ENCODE measurements at places on chromosomes 1 and 21.

GRCh38 chr1:206540044-206540780, 32.9 kb downstream of the RASSF5 start:
- no peak for DNase-seq

GRCh38 chr1:50265790-50266314, 157.1 kb downstream of the ELAVL4 start:
- DNase-seq = peak; percentile 8

DNA sequence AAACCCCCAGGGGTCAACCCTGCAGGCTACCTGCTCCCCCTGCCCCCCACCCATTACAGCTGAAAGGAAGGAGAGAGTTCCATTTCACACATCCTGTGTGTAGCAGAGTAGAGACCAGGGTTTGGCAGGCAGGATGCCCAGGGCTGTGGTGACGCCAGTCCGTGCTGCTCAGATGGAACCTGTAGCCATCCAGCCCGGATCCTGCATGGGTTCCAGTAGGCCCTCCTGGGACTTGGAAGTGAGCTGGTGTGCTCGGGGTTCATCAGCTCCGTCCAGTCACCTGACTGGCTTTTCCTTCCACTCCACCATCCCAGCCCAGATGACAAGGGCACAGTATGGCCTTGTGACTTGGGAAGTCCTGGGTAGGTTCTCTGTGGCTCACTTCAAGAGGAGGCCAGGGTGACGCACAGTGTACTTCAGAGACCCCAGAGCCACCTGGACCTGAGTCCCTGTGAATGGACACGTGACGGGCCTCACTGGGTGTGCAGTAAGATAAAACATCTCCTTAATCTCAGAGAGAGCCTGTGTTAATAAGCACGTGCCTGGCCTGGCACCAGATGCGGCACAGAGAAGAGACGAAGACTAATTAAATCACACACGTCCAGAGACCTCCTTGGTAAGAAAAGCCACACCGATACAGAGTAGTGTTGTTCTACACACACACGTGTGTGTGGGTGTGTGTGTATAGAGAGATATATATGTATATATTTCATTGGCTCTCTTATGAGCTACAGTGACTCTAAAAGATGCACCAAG, 16.0 kb downstream of the ITPKB start:
- DNase-seq = no peak

DNA sequence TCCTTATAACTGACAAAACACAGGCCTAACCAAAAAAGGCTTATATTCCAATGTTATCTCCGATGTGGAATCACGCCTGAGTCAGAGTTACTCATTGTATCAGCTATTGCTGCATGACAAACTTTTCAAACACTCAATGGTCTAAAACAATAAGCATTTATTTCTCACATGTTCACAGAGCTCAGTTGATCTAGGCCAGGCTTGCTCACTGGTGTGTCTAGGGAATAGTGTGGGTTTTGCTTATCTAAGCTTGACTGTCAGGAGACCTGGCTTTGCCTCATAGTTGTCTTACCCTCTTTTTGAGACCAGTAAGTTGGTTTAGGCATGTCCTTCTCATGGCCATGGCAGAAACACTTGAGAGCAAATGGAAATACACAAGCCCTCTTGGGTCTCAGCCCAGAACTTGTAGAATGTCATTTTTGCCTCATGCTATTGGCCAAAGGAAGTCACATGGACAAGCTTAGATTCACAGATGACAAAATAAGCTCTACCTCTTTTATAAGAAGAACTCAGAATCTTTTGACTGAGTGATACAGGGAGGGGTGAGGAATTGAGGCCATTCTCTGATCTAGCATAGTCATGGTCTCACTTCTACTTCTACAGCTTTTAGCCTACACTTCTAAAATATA, 130.8 kb downstream of the HMCN1 start:
- DNase-seq = no peak

- DNase-seq = peak; percentile 5
Observed at GRCh38 chr1:212916481-212917133, 33.7 kb upstream of the VASH2 start.

GRCh38 chr21:46304955-46305354, 18.7 kb downstream of the C21orf58 start:
- DNase-seq = no peak

GRCh38 chr1:227887697-227888403, 59.9 kb downstream of the WNT9A start:
- no peak for DNase-seq

- DNase-seq = no peak
Observed at GRCh38 chr1:76075877-76076276, 1.3 kb downstream of the ST6GALNAC3 start.

GRCh38 chr1:101854271-101854670, 142.5 kb downstream of the OLFM3 start:
- DNase-seq = no peak

GRCh38 chr21:42746240-42746592, 92.8 kb downstream of the PDE9A start:
- peak; percentile 18 for DNase-seq

GRCh38 chr1:91643431-91643830, 142.8 kb downstream of the CDC7 start:
- DNase-seq = no peak

DNA sequence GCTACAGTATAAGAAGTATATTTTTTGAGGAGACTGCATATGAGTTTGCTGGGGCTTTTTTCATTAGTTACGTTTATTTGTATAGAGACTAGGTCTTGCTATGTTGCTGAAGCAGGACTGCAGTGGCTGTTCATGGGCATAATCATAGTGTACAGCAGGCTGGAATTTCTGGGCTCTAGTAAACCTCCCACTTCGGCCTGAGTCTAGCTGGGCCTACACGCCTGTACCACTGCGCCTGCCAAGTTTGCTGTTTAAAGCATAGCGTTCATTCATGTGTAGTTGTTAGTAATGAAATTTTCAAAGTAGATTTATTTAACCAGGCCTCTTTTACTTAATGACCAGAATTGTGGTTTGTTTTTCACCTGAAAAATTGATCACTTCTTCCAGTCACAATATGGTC, 33.8 kb downstream of the HS2ST1 start:
- no peak for DNase-seq

- DNase-seq = no peak
Observed at GRCh38 chr1:58621391-58621790, 44.3 kb upstream of the TACSTD2 start.

GRCh38 chr21:37060296-37060695, 12.6 kb downstream of the PIGP start:
- no peak for DNase-seq

DNA sequence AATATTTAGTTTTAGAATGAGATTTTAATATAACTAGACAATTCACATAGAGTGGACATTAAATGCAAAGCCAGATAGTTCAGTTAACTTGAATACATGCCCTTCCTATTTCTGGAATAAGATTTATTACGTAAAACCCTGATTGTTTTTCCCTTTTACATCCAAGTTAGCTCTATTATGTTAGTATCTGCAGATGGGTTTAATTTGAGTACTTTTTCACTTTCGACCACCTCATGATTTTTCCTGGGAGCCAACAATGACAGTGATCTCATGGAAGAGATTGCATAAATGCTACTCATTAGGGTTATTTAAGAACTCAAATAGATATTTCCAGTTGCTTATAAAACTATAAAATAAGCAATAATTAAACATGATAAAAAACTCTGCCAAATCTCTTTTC, 199.4 kb upstream of the PTGFR start:
- no peak for DNase-seq

DNA sequence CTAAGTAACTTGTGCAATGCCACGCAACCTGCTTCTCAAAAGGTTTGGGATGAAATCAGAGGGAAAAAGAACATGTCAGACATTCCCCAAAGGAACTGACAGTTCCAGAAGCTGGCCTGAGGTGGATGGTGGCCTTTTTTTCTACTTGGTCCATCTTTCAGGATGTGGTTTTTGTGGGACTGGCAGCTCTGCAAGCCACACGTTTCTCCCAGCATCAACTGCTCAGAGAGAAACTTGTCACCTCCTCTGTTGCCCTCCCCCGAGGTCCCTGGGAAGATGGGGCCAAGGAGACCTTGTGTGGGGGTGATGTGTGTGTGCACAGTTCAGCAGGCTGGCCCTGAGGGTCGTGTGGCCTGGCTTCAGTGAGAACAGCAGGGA, 2.5 kb upstream of the DHRS3 start:
- no peak for DNase-seq

GRCh38 chr1:17673329-17674072, 81.6 kb upstream of the ACTL8 start:
- DNase-seq = no peak

DNA sequence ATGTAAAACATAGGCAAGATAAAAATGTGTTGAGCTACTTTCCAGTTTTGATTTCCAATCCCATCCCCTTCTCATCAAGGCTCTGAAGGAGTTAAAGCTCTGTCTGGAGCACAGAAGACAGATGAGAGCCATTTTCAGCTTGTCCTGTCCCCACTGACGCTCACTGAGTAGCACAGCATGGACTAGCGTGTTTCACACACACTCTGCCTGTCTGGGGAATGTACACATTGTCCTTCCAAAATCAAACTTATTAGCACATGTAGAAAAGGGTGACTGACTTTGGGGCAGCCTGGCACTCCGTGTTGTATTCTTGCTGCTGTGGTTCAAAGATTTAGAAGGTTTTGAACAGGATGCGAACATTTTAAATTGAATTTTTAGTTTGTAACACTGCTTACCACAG, 139.2 kb downstream of the NEK7 start:
- DNase-seq = no peak

- DNase-seq = no peak
Observed at GRCh38 chr1:74464037-74464436, 48.4 kb downstream of the LRRC53 start.

- DNase-seq = no peak
Observed at GRCh38 chr1:226076378-226076777, 13.9 kb downstream of the H3-3A start.

DNA sequence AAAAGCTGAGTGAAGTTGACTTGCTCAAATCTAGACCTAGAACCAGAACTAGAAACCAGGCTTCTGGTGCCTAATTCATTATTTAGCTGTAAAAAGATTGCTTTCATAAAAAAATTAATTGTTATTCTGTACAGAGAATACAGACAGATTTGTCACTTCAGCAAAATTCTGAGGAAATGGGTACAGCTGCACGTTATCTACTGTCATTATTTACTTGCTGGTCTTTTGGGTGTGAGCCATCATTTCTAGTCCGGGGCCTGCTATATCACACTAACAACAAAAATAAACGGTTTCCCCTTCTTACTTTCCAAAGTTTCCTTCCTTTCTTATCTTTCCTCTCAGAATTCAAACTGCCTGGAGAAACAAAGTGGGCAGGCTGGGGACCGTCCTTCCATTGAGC, 68.3 kb downstream of the PTGER3 start:
- no peak for DNase-seq

DNA sequence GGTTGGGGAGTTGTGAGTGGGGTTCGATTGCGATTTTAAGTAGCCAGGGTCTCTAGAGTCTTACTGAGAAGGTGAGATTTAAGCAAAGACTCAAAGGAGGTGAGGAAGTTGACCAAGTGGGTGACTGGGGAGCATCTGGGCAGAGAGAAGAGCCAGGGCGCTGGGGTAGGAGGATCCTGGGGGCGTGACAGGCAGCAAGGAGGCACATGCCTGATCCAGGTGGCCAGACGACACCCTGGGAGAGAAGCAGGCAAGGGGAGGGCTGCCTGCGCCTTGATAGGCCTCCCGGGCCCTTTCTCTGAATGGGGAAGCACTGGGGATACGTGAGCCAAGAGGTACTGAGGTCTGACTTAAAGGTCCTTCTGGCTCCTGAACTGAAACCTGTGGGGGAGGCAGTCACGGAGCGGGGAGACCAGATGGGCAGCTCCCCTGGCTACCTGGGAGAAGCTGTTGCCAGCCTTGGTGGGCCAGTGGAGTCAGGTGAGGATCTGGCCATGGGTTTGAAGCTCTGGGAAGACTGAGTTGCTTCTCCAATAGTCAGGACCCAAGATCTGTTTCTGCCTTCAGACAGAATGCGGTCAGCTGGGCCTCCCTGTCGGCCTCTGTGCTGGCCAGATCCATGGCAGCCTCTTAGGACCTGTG, 5.4 kb downstream of the ZBTB48 start:
- no peak for DNase-seq

DNA sequence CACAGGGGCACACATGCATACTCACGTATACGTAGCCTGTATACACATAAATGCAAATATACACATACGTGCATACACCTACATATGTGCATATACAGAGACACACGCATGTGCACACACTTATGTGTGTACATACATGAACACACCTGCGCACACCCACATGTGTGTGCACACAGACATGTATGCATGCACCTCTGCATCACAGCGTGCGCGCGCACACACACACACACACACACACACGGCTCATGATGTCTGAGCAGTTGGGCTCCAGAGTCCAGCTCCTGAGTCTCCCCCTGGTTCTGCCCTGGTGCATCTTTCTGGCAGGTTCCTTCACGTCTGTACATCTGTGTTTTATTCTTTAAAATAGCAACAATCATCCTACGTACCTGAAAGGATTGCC, 600.5 kb downstream of the NPHP4 start:
- no peak for DNase-seq

DNA sequence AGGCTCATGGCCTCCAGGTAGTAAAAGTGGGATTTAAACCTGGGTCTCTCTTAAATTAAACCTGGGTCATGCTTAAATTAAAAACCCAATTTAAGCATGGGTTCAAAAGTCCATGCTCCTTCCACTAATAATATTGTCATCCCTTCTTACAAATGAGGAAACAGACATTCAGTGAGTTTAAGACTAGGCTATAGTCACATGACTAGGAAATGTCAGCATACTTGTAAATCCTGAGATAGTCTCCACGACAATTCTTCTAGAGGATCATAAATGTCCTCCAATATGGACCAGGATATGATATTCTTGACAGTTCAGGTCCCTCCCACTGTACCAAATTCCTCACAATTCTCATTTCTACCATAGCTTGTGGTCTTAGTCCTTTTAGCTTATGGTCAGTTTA, 10.5 kb upstream of the IGFN1 start:
- DNase-seq = no peak

DNA sequence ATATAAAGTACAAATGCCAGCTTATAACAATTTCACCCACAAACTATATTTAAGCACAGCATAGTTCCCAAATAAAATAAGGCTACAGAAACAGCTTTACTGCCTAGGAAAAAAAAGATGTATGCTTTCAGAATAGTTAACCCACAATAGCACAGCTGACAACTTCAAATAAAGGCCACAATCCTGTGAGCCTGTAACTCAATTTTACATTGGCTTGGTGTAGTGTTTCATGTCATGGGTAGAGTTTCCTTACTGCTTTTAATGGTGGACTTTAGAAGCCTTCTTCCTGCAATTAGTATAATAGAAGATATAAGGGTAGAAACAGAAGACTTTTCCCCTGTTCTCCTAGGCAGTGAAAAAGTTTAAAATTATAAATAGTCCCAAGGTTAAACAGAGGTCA, 44.3 kb upstream of the ZC3H11B start:
- DNase-seq = no peak

All from CD4-positive, alpha-beta T cell treated with Interferon alpha-2 for 1 hour (primary cell).